ENCODE measurements at places on chromosomes 7 and 10.

- DNase-seq, result no peak
These were observed 10.8 kb downstream of the LMOD2 start for GRCh38 chr7:123666492-123666891.

- DNase-seq, result no peak
These were observed 104.7 kb downstream of the SEPTIN7 start for GRCh38 chr7:35905555-35905954.

- DNase-seq, result no peak
These were observed 116.5 kb upstream of the RAB11FIP2 start for GRCh38 chr10:118163217-118163616.

DNA sequence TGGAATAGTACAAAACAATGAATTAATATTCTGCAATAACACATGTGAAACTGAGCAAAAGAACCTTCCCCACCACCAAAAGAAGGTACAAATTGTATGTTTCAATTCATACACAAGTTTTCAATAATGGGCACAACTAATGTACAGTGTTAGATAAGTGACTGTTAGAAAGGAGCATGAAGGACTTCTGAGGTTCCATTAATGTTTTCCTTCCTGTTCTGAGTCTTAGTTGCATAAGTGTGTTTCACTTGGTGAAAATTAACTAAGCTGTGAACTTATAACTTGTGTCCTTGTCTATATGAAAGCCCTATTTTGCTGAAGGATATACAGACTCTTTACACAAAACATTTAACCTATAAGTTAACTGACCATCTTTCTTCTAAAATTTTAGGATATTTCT, 8.2 kb downstream of the GSAP start:
- no peak for DNase-seq

DNA sequence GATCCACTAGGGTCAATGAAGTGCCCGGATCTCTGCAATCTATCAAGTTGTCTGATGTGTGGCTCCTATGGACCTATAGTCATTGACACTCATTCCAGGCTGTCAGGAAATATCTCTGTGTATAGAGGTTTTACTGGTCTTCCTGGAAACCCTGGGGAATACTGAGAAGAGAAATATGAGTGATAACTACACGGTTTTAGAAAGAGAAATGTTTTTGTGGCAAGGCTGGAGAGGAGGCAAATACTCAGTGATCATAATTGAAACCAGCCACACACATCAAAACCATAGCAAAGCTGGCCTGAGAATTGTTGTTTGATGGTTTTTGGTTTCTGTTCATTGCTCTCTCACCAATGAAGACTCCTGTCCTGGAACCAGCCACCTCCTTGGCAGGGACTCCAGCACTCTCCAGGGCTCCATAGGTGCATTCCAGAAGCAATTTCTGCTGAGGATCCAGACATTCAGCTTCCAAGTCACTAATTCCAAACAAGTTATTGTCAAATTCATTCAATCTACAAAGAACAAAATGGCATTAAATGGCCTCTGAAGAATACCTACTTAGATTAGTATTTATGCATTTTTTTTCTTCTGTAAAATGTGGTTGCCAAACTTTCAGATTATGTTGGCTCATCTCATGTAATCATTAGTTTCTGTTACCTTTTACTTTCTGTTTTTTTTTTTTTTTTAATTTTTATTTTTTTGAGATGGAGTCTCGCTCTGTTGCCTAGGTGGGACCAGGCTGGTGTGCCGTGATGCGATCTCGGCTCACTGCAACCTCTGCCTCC, 108.6 kb upstream of the ABI1 start:
- no peak for DNase-seq

DNA sequence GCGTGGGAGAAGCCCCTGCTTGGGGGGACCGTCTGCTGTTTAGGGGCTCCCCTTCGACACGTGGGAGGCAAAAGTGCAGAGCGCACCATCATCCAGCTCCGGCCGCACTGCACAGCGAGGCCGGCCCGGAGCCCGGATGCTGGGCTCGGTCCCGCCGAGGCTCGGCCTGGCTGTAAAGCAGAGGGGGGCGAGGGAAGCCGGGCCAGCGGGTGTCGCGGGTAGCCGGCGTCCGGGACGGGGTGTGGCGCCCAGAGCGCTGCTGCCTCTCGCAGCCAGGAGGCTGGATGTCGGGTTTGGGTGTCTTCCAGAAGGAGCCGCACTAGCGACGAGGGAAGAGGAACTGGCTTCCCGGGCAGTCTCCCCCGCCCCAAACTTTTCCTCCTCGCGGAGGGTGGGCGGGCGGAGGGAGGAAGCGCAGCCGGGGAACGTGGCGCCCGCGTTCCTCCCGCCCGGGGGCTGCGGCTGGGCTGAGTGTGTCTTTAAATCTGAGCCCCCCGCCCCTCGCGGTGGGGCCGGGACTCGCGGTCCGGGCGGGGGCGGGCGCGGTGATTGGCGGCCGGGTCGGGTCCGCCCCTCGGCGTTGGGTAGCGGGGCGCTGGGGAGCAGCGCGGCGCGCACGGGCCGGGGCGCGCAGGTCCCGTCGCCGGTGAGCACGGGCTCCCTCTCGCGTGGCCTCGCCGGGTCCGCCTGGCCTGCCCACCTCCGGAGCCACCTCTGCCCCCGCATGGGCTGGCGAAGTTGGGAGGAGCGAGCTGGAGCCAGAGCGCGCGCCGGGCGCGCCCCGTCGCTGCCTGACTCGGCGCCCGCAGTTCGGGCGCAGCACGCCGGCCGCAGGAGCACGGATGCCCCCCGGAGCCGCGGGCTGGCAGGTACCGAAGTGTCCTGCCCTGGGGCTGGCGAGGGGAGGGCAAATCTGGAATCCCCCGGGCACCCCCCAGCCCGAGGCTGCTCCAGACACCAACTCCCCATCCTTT, at the start of gene PALD1:
TSS of gene PALD1 (plus strand) at position 577 of the 974 bp plus-strand sequence. CDS start 47,185 bp downstream, outside the sequence.
- peak; percentile 71 for DNase-seq

DNA sequence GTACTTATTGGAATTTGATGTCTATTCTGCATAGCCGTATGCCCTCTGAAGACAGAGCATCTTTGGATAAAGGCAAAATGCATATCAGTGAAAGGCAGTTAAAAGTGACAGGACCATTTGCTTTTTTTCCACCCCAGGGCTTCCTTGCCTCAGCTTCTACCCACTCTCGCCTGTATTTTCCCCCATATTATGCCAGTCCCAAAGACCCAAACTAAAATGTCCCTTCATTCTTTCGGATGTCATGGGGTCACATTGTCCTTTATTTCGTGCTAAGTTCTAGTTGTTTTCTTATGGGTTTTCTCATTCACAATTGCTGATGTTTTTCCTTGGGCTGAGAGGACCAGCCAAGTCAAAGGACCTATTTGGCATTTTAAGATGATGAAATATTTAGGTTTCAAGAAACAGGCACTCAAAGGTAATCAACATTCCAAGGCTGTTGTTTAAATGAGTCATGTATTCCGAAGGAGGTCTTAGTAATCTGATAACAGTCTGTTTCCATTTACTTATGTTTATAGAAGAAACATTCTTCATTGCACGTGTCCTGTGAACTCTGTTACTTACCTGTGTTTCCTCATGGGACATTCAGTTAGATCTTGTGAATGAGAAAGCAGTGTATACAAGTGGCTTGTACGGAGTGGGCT, 74.1 kb downstream of the DNAH11 start:
- DNase-seq, result no peak

Data from small intestine (tissue), 16 donors.